Neural crest cell (in vitro differentiated cells): ENCODE measurements at places on chromosomes 16 and 17.

DNA sequence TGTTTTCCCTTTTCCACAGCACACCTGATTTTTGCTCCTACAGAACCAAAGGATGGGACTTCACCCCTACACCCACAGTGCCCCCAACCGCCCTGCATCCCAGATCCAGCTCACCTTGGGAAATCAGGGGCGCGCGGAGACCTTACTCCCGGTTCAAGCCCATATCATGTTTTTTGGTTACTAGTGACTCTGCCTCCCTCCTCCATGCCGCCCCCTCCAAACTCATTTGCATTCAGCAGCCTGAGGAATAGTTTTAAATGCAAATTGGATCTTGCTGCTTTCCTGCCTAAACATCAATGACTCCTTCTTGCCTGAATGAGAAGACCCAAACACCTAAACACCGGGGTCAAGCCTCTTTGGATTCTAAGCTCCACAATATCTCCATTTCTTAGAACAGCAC, 331.8 kb downstream of the TMEM114 start:
- DNase-seq, result no peak

DNA sequence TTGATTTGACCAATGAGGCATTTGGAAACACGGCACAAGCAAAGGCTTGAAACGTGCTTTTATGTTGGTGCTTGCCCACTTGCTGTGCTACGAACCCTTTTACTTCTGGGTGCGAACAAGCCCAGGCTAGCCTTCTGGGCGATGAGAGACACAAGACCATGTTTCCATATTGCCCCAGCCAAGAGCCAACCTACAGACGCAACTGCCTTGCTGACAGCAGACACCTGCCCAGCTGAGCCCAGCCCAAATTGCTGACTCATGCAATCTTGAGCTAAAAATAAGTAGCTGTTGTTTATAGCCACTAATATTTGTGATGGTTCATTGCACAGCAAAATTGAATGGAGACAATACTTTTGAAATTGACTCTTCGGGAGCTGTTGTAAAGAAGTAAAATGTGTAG, 464.5 kb downstream of the WWOX start:
- DNase-seq, result no peak

DNA sequence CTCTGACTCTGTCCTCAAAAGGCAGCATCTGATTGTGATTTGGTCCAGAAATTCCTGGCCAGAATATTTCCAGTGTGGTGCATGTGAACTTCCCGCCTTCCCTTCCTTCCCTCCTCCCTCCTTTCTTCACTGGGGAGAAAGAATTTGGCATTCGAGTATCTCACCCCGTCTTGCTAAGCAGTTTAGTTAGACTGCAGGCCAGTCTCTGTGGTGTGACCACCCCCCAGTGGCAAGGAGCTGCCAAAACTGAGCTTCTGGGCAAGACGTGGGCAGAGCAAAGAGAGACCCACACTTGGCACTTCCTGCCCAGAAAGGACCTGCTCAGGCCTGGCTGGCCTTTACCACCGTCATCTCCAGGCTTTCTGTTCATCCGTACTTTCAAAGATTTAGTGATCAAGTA, 36.4 kb downstream of the SNX20 start:
- DNase-seq, result no peak

DNA sequence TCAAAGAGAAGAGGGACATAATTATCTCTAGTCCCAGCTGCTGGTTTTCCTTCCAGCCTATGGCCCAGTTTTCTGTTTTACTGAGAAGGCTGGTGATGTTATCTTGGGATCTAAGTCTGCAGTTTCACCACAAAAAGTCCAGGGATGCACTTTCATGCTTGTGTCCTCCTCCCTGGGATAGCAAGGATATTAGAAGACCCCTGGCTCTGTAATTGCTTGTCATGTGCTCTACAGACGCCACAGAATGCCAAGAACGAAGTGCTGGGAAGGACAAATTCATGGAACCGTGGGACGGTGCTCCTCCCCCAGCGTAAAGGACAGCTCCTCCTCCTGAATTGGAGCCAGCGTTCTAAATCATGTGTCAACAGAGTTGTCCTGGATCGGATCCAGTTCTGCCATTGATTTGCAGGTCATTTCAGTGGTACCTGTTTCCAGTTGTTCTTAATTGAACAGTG, 8.6 kb downstream of the MAPT start:
- no peak for DNase-seq

GRCh38 chr16:11511328-11511727, 75.4 kb downstream of the LITAF start:
- no peak for DNase-seq

DNA sequence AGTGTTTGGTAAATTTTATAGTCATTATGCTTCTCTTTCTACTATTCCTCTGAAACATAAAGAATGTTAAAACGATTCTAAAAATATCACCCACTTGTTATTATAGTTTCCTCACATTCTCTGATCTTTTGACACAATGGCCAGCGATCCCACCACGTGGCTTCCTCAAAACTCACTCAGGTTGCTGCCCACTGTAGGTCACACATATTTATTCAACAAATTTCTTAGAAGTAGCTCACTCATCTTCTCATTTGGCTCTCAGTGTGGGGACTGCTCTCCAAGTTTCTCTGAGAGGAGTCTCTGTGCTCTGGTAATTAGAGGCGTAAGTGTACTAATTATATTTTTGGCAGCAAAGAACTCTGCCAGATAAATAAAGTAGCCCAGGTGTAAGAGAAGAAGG, 465.4 kb downstream of the CDH11 start:
- DNase-seq, result no peak

DNA sequence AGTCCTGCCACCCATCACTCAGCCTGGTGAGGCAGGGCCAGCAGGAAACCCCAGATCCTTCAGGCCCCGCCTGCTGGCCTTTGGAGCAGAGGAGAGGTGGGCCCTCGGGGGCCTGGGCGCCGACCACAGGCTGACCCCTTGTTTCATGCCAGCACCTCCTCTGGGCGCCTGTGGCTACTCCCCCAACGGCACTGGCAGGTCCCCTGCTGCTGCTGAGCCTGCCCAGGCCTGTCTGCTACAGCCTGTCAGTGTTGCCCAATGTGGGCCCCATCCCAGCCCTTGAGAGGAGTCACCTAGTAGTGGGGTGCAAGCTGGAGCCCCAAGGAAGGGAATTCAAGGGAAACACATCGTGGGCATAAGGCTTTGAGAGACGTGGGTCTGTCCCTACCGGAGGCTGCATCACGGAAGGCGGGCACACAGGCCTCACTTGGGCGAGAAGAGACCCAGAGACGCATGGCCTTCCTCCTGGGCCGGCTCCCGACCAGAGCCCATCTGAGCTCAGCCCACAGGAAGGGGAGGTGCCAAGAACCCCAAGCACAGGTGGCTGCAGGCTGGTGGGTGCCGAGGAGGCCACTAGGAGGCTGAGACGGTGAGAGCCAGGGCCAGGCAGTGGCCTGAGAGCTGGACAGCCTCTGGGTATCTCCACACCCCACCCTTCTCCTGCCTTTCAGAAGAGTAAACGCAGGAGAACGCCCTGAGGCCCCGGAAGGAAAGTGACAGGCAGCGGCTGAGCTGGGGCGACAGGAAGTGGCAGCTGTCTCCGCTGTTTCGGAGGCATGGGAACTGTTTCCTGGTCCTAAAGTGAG, 8.0 kb upstream of the FASN start:
- DNase-seq, result peak; percentile 51

DNA sequence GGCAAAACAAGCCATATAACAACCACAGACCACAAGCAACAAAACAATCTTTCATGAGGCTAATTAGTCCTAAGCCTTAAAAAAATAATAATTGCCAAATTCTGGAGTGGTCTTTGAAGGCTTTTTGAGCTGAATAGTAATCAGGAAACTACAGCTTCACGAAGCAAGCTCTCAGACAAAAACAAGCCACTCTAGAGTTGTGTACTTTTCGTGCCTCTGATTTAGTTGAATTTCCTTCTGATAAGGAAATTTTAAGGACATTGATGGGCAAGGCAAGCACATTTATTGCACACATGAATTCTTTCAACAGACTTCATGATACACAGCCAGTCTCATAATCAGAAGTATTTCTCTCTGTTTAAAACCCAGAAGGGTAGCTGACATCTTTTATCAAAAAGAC, 130.8 kb upstream of the IRX3 start:
- no peak for DNase-seq

- no peak for DNase-seq
These were observed 134.0 kb upstream of the IRX6 start for GRCh38 chr16:55189682-55190636.

DNA sequence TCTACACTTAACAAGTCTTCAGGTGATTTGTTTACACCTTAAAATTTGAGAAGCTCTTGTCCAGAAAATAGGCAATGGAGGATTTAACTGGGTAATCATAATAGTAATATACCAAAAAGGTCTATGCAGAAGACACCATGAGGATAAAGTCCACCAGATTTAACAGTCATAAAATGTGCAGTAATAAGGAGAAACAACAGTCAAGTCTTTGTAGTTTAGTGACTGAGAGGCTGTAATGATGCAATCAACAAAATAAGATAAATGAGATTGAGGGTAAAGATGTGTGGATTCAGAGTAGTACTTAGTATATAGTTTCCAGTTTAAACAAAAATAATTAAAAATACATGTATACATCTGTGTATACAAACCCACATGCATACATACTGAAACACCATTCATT, 91.2 kb downstream of the STXBP4 start:
- DNase-seq, result no peak

- DNase-seq, result no peak
These were observed 217.4 kb downstream of the HAPSTR1 start for GRCh38 chr16:9308850-9309249.

- no peak for DNase-seq
These were observed 3.5 kb upstream of the MTHFSD start for GRCh38 chr16:86558355-86559193.

DNA sequence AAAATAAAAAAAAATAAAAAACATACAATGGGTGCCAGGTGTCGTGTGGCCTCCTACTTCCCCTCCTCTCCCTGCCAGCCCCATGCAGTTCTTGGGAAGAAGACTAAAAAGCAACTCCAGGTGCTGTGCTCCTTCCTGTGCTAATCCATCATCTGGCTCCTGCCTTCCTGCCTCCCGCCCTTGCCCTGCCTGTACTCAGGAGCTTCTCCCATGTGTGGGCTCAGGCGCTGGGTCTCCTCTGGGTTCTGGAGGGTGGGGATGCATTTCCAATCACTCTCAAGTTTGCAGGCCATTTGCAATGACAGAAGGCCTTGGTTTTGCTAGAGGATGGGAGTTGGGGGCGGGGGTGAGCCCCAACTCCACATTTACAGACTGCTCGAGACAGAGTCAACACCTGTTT, 122.9 kb downstream of the SDK2 start:
- DNase-seq, result no peak

DNA sequence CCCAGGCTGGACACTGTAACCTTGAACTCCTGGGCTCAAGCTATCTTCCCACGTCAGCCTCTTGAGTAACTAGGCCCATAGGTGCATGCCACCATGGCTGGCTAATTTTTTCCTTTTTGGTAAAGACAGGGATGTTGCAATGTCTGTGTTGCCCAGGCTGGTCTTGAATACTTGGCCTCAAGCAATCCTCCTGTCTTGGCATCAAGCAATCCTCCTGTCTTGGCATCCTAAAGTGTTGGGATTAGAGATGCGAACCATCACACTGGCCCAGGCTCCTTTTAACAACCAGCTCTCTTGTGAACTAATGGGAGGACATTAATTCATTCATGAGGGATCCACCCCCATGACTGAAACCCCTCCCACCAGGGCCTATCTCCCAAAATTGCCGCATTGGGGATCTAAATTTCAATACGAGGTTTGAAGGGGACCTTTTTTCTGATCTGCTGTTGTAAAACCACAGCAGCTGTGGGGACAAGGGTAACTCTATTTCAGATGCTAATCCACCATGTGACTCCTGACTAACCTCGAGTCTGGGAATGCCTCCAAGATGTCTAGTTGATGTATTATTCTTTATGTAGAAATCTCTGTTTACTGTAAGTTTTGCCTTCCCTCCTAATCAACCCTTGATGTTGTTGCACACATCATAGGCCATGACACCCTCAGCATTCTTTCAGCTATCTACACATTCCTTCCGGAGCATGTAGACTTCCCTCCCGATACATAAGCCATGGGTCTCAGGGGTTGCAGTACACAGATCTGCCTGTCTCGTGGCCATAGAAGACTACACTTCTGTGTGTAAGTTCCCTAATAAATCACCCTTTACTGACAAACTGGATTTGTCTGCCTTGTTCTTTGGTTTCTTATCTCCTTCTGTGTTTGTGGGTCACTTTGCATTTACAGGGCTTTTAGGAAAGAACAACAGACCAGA, 37.6 kb downstream of the RNF112 start:
- DNase-seq, result no peak

DNA sequence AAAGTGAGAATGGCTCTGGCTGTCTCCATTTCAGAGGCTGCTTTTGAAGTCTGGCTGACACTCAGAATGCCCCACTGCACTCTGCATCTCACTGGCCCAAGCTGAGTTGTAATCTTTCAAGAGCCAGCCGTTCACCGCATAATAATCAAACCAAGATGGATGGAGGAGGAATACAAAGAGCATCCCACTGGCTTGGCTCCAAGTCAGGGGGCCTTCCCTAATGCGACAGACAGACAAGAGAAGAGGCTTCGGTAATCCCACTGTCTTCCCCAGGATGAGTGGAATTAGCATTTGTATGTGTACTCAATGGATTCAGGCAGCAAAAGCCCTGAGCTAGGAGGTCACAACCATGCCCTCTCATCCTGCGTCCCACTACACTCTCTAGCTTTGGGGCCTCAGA, 68.0 kb downstream of the CBLN1 start:
- no peak for DNase-seq

- DNase-seq, result no peak
These were observed 590 bp downstream of the TMEM219 start for GRCh38 chr16:29962344-29962994.

- DNase-seq, result no peak
These were observed 7.7 kb downstream of the CORO6 start for GRCh38 chr17:29615048-29615385.

DNA sequence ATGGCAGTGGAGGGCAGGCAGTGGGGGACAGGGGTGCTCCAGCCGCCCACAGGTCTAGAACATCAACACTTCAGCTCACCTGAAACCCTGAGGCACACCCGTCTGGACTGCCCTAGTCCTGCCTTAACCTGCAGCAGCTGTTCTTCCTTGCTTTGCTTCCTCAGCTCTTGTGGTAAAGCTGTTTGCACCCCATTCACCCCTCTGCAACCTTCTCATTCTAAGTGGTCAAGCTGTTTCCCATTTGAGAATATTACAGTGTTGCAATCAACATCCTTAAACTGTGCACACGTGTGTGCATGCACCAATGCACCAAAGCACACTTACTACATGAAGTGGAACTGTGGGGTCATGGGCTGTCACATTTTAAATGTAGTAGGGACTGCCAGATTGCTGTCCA, 32.4 kb downstream of the SCNN1B start:
- no peak for DNase-seq

- DNase-seq, result peak; percentile 26
These were observed 830 bp downstream of the SPHK1 start for GRCh38 chr17:76384987-76385891.

DNA sequence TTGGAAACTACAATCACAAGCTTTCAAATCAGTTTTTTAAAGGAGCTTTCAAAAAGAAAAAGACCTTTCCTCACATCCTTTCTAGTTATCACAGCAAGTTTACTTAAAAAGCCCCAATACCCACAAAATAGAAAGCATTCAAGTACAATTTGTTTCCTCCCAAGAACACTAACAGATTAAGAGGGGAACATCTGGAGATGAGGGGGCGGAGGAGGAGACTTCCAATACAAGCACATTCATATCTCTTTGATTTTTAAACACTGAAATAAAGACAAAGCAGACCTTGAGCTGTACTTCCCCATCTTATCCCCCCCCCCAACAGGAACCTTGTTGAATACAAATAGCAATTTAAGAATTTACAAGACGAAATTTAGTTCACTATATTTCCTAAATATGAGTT, 2.0 kb downstream of the YWHAE start:
- DNase-seq, result no peak

- DNase-seq, result no peak
These were observed 45.9 kb upstream of the HS3ST3A1 start for GRCh38 chr17:13647543-13648021.
